ENCODE measurements at places on chromosomes 6 and 20. TPM values are rescaled to one million over a fixed set of nuclear protein-coding genes. Genes with fewer than 3 reads are reported as not detected.

The IL20RA gene
- not detected for total RNA-seq

The CALHM4 gene
- total RNA-seq, result not detected

The CYP39A1 gene
- total RNA-seq, result 0.11 TPM

The UBR2 gene
- total RNA-seq, result 12.4 TPM

The GNAS-AS1 gene
- total RNA-seq, result 8.4 TPM

The AKAP12 gene
- 126 TPM for total RNA-seq

Measured in A375 (cell line).